ENCODE measurements at places on chromosomes 11 and 22. TPM values are rescaled to one million over a fixed set of nuclear protein-coding genes. Genes with fewer than 3 reads are reported as not detected.

Gene ISX
- not detected for total RNA-seq

Gene C22orf39
- total RNA-seq = 84.3 TPM

Gene ART1
- 33.0 TPM for total RNA-seq

Gene C11orf91
- not detected for total RNA-seq

Gene GRM5
- not detected for total RNA-seq

Gene SLC17A6
- total RNA-seq = not detected

Gene TENM4
- total RNA-seq = 1.2 TPM

Gene PRRG4
- total RNA-seq = 0.08 TPM

Gene OR51E2
- 0.19 TPM for total RNA-seq

Gene OR51B5
- total RNA-seq = not detected

Gene C11orf97
- total RNA-seq = not detected

Gene PANX2
- 0.69 TPM for total RNA-seq

Gene TSPO
- 35.8 TPM for total RNA-seq

Gene RIC3
- total RNA-seq = 5.1 TPM

Gene ANGPTL5
- 0.12 TPM for total RNA-seq

Gene MOGAT2
- total RNA-seq = not detected

Gene CARD10
- total RNA-seq = 3.8 TPM

Gene PLAAT5
- total RNA-seq = 0.59 TPM

Gene IL18BP
- 2.9 TPM for total RNA-seq

Gene LRP4
- 14.5 TPM for total RNA-seq

Gene MAFF
- total RNA-seq = 5.7 TPM

Gene NCF4
- 2.6 TPM for total RNA-seq

Gene SOX10
- not detected for total RNA-seq

Gene UBQLNL
- total RNA-seq = not detected

Gene SERPING1
- total RNA-seq = 97.3 TPM

Gene APLNR
- 4.5 TPM for total RNA-seq

Gene POU2AF2
- total RNA-seq = 0.30 TPM

Gene TMEM45B
- total RNA-seq = not detected

Gene SMTN
- 79.3 TPM for total RNA-seq

Gene FAU
- 557 TPM for total RNA-seq

Gene RNF169
- 15.9 TPM for total RNA-seq

Gene KRTAP5-2
- total RNA-seq = not detected

Gene ARHGAP42
- total RNA-seq = 4.8 TPM

Gene CCDC89
- total RNA-seq = 0.71 TPM

Gene TYR
- total RNA-seq = not detected

Measured in psoas muscle (tissue), 8 donors.